ENCODE measurements at places on chromosomes 4 and X.

- no peak for DNase-seq
Observed at GRCh38 chr4:103050736-103051436, 25.7 kb downstream of the SLC9B2 start.

GRCh38 chrX:123736333-123736921, 3.6 kb upstream of the THOC2 start:
- no peak for DNase-seq

DNA sequence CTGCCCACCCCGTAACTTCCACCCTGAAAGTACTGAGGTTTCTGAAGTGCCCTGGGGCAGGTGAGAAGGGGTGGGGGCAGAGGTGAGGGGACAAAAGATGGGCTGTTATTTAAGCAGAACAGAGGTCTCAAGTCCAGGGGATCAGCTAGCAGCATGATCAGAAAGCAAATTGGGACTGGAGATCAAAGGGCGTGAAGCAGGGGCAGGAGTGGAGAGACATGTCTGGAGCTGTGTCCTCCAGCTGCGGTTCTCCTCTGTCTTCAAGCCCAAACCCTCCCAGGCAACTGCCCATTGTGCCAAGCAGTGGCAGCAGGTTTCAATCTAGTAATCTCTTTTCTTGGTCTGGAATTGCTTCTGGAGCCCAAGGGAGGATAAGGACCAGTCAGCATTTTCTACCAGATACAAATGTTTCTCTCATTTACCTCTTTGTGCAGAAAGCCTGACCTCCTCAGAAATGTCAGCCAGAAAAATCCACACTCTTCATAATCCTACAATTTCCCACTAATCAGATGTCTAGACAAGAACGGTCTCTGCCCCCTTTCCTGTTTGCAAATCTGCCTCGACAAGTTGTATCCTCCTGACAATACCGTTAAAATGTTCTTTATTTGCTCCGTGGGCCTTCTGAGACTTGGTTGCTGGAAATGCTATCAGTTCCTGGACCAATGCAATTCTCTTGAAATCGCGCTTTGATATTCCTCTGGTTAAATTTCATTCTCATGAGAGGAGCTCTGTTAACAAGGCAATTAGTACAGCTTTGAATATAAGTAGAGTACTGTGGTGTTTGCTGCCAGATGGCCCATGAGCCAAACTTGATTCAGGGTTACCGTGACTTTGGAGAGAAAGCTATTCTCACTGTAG, 23.2 kb upstream of the RASL11B start:
- no peak for DNase-seq

GRCh38 chr4:23169608-23170311, 477.0 kb downstream of the GBA3 start:
- DNase-seq, result no peak

DNA sequence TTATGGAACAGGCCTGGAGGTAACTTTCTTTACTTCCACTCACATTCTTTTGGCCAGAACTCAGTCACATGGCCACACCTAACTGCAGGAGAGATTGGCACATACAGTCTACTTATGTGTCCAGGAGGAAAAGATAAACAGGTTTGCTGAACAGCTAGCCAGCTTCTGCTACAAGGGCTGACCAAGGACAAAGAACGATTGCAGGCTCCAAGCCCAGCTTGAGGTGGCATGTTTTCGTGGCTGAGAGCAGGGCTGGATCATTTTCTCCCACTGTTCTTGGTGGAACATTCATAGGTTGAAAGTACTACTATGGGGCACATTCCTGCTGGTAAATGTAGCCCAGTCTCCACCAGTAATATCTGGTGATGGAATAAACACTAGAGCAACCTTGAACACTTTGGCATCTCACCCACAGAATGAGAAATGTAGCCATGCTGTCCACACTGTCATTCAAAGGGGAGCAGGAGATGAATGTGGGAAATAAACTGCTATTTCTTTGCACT, 28.2 kb downstream of the NHS start:
- no peak for DNase-seq

GRCh38 chr4:28505064-28505463, 1644.4 kb downstream of the STIM2 start:
- DNase-seq, result no peak

DNA sequence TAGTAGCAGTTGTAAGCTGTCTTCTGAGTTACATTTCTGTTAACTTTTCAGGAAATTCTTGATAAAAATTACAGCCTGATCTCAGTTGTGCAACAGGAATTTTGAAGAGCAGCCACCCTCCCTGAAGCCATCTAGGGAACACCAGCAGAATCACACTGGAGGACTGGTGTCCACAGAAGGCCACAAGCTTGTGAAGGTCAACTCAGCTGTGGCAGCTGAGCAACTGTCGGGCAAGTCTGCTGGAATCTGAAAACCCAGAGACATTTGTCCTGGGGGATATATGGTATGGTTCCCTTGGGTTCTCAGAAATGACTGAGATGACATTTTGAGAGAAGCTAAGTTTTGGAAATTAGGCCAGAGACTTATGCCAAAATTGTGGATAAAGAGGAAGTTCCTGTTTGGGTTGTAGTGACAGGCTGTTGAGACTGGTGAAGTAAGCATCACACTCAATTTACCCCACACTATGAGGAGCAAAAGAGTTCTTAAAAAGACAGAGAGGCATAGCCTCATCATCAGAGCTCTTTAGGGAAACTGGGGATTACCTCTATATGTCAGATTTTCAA, 78.1 kb upstream of the TNIP3 start:
- DNase-seq, result no peak

DNA sequence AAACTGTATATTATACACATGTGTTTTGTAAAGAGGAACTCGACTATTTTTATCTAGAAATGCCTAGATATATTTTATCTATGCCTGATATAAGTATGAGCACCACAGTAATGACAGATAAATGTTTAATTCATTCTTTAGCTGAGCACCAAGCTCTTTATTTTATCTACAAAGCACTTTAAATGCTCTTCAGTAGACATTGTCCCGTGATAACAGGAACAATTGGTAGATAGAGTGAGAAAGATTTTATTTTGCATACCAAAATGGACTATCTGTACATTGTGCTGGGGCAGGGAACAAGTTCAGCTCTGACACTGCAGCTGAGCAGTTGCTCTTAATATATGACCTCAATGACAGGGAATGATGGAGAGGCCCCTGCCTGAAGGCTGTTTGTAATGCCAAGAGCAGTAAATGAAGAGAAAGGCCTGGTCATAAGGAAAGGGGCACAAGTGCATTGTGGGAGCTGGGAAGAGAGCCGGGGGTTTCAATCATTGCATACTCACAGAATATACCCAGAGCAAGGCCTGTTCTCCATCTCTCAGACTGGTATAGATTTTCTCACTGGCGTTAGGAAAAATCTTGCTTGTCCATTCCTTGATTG, 57.3 kb downstream of the SEPTIN11 start:
- DNase-seq, result no peak

GRCh38 chr4:29319663-29320340, 1400.4 kb upstream of the PCDH7 start:
- DNase-seq, result no peak

GRCh38 chr4:85778632-85779131, 303.7 kb downstream of the ARHGAP24 start:
- DNase-seq, result no peak

DNA sequence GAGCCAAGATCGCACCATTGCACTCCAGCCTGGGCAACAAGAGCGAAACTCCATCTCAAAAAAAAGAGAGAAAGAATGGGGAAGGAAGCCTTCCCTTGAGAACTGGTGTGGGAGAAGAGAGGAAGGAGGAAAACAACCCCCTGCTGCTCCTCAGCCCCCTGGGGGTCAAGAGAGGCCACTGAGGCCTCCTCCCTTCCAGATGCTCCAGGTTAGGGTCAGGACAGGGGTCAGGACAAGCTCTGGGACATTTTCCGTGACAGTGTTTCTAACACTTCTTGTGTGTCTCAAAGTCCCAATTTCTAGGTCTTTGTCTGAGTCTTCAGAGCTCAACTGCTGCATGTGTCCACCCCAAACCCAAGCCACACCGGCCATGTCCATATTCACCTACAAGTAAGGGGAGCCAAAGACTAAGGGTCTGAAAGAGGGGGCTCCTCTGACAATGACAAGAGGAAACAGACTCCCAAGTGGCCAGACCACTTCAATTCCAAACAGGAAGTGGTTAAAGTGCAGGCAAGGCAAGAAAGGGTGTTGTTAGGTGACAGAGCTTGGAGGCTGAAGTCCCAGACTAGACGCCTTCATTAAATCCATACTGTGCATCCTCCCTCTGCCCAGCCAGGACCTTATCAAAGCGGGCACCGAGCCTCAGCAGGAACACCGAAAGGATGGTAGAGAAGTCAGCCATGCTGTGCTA, 8.3 kb downstream of the L1CAM start:
- no peak for DNase-seq

DNA sequence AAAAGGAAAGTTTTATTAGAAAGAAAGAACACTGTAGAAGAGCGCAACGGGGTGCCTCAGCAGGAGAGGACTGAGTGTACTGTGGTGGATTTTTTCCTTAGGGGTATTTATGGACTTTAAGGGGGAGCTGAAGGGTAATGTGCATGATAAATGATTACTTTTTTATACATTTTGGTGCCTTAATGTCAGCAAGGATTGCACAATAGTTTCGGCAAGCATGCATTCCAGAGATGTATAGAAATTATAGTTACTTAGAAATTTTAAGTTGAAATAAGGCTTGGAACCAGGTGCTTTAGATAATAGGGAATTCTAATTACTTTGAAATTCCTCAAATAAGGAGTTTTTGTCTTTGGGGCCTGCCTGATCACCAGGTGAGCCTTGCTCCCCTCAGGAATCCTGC, 30.5 kb upstream of the SERPINA7 start:
- DNase-seq, result no peak

DNA sequence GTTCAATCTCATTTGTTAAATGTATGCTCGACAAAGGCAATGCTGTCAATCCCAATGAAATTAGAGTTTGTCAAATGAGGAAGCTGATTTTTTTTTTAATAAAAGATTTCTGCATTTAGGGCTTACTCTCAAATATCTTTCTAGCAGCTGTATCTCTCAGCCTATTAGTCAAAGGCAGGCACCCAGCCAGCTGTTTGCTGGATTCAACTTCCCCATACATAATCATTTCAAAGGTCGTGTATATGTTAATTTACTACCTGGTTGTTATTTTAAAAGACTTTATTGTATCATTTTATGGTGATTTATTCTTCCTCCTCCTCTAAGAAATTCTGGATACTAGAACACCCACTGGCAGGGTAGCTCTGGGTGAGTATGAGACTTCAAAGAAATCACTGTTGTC, 27.1 kb downstream of the RAI2 start:
- DNase-seq, result no peak

GRCh38 chr4:94870146-94870545, 112.4 kb downstream of the BMPR1B start:
- DNase-seq, result no peak

DNA sequence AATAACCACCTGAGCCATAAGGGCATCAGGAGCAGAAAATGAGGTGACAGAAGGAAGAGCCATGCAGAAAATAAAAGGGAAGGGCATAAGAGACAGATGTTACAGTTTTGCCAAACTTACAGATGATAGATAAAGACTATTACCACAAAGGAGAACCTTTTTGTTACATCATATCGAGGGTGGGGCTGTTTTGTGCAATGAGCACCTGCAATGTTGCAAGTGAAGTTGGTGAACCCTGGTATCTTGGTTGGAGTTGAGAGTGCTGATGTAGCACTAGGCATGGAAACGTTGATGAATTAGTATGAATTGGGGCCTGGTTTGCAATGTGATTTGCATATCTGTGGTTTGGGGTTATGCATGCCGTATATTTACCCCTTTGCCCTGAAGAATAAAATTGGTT, 119.8 kb upstream of the TEX13D start:
- DNase-seq, result no peak

GRCh38 chr4:158810487-158811215, 41.8 kb downstream of the FNIP2 start:
- no peak for DNase-seq

Data from activated CD8-positive, alpha-beta memory T cell treated with anti-CD3 and anti-CD28 coated beads, Interleukin-2, amount 50 U/mL, for 48 hours (primary cell).